ENCODE measurements at places on chromosomes 5 and 9.

GRCh38 chr9:89888677-89889076, 283.9 kb downstream of the GADD45G start:
- DNase-seq: no peak

- no peak for DNase-seq
These were observed 173.8 kb downstream of the MAST4 start for GRCh38 chr5:66769839-66770617.

DNA sequence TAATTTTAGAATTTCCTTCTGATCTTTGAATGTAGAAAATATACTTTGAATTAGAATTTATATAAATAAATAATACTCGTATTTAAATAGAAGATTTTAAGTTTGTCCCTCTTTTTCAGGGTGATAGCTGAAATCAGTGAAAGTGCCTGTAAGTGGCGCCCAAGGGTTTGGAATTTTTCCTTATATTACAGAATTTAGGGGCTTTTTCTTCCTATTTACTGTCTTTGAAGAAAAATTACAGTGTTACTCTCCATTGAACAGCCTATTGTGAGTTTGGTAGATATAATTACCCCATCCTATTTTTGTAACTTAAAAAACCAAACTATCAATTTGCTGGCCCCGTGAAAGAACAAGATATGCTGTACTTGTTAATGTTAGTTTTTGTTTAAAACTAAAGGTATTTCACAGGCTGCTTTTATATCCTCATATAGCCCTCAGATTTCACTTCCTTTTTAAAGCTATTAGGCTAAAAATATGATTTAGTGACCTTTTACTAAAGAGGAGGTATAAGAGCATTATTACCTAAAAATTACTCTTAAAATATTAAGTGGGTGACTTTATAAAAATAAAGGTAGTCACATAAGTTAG, 3.2 kb downstream of the MAP3K1 start:
- DNase-seq: no peak

DNA sequence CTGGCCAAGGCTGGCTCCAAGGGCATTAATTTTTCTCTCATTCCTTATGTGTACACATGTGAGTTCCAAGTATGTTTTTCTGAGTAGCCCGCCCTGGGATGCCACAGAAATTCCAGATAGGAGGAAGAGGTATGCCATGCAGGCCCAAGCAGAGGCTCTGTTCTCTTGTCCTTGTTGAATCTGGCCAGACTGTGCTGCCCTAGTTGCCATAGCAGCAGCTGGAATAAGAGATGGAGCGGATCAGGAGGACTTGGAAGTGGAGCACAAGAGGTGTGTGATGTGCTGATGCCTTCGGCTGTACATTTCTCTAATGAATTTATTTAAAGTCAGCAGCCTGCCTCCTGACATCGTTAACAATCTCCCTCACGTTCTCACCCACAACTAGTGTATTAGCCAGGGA, 235.6 kb upstream of the RPS23 start:
- no peak for DNase-seq

GRCh38 chr5:74966141-74967026, 86.0 kb downstream of the GCNT4 start:
- no peak for DNase-seq

DNA sequence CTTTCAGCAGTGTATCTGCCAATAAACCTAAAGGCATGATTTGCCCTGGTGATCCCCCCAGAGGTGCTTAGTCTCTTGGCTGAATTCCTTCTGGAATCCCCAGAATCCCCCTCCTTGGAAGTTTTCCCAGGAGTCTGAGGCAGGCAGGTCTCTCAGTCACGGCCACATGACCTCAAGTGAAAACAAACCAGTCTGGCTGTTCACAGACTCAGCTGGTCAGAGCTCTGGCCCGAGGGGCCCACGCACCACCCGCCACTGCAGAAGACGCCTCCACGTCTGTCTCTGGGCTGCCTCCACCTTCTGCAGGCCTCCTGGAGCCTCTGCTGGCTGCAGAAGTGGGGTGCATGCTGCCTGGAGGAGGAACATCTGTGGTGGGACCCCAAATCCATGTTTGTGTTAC, 52.5 kb downstream of the HRH2 start:
- no peak for DNase-seq

DNA sequence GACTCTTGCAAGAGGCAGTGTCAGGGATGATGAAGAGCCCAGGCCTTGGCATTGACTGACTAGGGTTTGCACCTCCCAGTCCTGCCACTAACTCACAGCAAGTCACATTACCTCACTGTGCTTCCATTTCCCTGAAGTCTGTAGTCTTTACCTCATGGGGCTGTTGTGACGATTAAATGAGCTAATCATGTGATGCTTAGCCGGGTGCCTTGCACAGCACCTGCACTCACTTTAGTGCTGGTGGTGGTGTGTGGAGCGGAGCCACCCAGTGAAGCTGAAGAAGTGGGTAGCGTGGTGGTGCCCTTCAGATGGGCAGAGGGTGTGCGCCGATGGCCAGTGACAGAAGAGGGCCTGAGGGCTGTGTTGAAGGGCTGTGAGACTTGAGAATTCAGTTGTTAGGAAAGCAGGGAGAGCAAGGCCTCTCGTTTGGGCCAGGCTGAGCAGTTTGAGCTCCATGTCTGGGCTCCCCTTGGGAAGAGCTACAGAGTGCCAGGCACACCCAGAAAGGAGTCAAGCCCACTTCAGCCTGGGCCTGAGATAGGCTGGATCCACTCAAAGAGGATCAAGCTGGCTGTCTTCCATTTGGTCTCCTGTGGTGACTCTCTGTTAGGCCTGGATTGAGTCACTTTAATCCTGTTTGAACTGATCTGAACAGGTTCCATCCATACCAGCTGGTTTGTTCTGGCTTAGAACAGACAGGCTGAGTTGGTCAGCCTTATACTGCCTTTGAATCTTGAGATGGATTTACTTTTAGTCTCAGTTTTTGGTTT, 42.5 kb downstream of the RALGPS1 start:
- DNase-seq: no peak

GRCh38 chr9:129455151-129455995, 165.5 kb downstream of the C9orf50 start:
- DNase-seq: no peak

- DNase-seq: no peak
These were observed 61.3 kb upstream of the MEGF10 start for GRCh38 chr5:127229185-127229889.

GRCh38 chr9:112043423-112043822, 131.7 kb downstream of the SUSD1 start:
- DNase-seq: no peak

DNA sequence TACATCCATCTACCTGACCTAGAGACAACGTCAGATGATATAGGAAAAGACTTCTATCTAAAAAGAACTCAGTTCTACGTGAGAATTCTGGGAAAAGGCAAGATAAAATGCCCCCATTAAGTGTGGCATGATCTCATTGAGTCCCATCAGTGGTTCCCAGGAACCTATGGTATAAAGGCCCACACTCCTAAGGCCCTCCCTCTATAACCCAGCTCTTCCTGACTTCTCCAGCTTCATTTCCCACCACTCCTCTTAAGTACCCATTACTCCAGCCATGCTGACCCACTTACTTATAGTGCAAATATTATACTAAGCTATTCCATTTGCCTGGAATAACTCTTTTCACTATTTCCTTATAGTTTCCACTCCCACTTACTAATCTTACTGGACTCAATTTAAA, 95.4 kb upstream of the NR5A1 start:
- no peak for DNase-seq

- no peak for DNase-seq
These were observed 194.1 kb downstream of the AOPEP start for GRCh38 chr9:94920420-94921091.

- DNase-seq: peak; percentile 21
These were observed 80.8 kb downstream of the FAM81B start for GRCh38 chr5:95471942-95472341.

DNA sequence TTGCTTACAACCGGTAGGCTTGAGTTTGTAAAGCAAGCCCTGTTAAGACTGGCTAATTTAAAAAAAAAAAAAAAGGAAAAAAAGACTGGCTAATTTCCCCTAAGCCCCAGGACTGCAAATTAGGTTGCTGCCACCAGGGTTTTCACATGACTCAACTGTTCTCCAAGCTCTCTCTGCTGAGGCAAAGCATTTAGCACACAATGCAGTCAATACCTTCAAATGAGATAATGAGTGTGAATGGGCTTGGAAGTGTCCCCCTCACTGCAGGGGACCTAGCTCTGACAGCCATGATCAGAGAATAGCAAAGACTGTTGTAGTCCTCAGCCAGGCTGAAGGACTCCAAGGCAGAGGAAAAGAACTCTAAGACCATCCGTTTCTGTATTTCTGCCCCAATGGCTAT, 42.8 kb upstream of the ZSWIM6 start:
- no peak for DNase-seq

DNA sequence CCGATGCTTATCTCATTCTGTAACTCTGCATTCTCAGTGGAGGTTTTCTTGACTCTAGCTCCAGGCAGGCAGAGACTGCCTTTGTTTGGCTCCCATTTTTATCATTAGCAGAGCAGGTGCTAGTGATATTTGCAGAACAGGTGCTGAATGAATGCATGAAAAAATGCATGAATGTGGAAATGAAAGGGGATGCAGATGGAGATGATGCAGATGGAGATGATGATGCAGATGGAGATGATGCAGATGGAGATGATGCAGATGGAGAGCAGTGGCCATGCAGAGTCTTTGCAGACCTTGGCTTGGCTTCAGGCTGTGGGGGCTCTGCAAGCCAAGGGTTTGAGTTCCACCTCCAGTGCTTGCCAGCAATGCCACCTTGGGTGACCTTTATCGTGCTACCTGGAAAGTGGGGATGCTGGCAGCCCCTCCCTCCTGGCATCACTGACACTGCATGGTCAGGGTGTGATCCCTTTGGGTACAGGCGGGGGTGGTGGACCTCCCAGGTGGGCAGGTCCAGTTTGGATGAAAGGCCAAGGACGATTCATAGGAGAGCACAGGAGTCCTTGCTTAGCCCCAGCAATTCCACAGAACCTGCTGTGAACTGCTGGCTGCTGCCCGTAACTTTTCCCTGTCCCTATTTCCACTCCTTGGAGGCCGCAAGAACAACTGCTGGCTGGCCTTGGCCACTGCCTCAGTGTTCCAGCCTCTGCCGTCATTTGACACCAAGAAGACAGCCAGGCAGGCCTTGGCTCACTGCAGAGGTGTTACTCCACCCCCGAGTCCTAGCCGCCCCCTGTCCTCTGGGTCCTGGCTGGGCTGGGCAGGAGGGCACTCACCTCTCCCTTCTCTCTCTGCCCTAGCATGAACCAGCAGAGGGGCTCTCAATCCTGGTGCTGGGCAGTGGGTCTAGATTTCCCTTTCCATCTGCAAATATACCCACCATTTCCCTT, 33.0 kb downstream of the ERGIC1 start:
- DNase-seq: no peak

DNA sequence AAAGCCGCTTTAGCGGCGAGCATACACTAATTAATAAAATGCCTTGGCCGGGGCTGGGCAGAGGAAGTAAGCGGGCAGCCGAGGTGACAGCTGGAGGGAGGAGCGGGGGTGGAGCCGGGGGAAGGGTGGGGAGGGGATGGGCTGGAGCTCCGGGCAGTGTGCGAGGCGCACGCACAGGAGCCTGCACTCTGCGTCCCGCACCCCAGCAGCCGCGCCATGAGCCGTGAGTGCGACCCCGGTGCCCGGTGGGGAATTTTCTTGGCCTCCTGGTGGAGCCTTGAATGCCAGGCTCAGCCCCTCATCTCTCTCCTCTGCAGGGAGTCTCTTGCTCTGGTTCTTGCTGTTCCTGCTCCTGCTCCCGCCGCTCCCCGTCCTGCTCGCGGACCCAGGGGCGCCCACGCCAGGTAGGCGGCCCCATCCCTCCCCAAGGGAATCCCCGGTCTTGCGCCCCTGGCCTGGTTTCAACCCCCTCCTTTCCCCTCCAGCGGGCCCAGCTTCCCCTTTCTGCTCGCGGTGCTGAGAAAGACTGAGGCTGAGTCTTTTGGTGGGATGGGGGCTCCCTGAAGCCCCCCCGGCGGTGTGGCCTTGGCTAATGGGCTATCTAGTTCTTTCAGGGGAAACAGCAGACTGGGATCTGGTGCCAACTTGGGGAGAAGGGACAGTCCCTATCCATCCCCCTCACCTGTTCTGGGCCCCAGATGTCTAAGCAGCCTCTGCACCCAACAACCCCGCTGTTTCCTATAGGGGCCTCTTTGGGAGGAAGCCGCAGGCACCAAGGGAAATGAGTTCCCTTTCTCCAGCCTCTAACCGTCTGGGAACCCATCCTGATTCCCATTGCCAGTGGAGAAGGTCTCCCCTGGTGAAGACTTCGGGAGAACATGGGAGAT, at the start of gene PTGS1:
PTGS1 (plus strand) TSS at position 156 of the 887 bp plus-strand sequence; CDS start at position 217, 61 bp downstream.
- no peak for DNase-seq

Measured in AG09309 (cell line).